C1 segment of cervical spinal cord (tissue), 14 donors: ENCODE measurements at places on chromosomes 4 and X.

- DNase-seq: no peak
These were observed 65.5 kb downstream of the GLRA3 start for GRCh38 chr4:174763454-174764104.

- DNase-seq: no peak
These were observed 163.4 kb downstream of the AREG start for GRCh38 chr4:74608151-74608949.

DNA sequence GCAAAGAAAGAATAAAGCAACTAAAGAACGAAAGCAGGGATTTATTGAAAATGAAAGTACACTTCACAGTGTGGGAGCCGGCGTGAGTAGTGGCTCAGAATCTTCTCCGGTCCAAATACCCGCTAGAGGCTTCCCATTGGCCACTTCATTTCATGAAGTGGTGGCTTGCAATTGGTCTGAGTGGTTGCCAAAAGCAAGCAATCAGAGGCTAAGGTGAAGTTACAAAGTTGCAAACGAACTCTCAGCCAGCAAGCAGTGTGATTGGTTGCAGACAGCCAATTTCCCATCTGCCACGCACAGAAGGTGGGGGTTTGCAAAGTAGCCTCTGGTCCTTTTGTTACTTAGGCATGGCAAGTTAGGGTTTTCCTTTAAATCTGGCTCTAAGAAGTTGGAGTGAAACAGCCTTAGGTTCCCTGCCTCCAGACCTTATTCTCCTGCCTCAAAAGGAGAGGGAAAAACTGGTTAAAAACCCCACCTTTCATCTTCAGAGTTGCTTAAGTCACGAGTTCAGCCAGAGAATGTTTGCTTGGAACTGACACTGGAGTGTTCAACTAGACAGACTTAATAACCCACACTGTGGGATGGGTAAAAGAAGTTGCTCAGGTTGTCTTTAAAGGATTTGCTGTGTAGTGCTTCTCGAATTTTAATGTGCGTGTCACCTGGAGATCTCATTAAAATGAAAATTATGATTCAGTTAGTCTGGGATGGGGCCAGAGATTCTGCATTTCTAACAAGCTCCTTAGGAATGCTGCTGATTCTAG is 6.9 kb upstream of the CLOCK start:
- DNase-seq: no peak

GRCh38 chr4:38674258-38675144 is 10.5 kb downstream of the KLF3 start:
- peak; percentile 45 for DNase-seq

GRCh38 chrX:153533091-153533490 is 15.6 kb downstream of the ATP2B3 start:
- no peak for DNase-seq

GRCh38 chr4:110196206-110196870 is 2.1 kb downstream of the ELOVL6 start:
- peak; percentile 82 for DNase-seq

DNA sequence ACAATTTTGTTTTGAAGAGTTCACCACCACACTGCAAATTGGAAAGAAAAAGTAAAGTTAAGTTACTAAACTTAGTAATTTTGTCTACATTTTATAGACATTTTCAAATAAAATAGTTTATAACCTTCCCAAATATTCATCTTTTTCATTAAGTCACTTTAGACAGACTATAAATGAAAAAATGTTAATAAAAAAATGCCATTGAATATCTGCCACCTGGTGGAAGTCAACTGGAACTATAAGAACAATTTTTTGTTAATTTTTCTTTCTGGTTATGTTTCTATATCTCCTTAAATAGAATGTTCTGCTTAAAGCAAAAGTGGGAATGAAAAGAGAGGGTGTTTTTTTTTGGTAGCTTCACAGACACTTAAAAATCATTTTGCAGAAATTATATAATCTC is 534.4 kb upstream of the PCDH10 start:
- no peak for DNase-seq

- no peak for DNase-seq
These were observed 1.4 kb upstream of the CEP135 start for GRCh38 chr4:55947254-55947882.

DNA sequence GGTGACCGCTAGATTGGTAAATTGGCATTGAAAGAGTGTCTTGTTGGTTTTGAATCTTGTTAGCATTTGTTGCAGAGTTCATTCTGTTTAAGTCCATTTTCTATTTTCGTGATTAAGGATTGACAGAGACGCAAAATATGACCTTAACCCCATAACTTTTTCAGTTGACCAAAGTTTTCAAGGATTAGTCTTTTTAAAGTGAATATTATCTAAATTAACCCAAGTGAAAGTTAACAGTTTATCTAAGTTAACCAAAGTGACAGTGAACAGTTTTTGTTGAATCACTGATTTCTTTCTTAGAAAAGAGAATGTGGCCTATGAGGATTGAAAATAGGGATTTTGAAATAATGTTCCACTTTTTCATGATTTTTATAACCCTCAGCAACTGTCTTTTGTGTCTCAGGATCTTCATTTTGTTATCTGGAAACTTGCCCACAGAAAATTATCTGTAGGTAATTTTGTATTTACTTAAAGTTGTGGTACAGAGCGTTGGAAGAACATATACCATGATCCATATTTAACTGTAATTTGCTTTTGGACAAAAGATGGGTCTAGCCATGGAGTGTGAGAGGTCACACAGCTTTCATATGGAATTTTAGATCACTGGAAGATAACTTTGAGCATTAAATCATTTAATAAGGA is 3.3 kb downstream of the CPEB2 start:
- no peak for DNase-seq

DNA sequence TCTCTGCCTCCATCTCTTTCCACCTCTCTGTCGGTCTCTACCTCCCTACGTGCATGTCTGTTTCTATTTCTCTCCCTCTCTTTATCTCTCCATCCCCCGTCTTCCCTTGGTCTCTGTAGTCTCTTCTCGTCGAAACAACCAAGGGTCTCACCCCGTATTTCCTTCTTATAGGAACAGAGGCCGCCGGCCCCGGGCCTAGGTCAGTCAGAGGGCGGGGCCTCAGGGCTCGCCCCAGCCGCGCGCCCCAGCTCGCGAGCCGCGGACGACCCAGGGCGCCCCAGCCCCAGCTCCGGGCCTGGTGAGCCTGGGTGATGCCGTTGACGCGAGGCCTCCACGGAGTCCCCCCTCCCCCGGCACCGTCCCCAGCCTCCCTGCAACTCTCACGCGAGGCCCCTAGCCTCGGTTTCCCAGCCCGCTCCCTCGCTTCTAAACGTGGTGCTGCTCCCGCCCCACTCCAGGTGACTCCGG is 6.6 kb downstream of the TIMM17B start:
- DNase-seq: no peak

- DNase-seq: no peak
These were observed 61.6 kb downstream of the KIT start for GRCh38 chr4:54719378-54719777.

- DNase-seq: no peak
These were observed 18.7 kb upstream of the ZNF827 start for GRCh38 chr4:145957302-145957701.

- no peak for DNase-seq
These were observed 37.5 kb upstream of the TMEM150C start for GRCh38 chr4:82599336-82599735.

DNA sequence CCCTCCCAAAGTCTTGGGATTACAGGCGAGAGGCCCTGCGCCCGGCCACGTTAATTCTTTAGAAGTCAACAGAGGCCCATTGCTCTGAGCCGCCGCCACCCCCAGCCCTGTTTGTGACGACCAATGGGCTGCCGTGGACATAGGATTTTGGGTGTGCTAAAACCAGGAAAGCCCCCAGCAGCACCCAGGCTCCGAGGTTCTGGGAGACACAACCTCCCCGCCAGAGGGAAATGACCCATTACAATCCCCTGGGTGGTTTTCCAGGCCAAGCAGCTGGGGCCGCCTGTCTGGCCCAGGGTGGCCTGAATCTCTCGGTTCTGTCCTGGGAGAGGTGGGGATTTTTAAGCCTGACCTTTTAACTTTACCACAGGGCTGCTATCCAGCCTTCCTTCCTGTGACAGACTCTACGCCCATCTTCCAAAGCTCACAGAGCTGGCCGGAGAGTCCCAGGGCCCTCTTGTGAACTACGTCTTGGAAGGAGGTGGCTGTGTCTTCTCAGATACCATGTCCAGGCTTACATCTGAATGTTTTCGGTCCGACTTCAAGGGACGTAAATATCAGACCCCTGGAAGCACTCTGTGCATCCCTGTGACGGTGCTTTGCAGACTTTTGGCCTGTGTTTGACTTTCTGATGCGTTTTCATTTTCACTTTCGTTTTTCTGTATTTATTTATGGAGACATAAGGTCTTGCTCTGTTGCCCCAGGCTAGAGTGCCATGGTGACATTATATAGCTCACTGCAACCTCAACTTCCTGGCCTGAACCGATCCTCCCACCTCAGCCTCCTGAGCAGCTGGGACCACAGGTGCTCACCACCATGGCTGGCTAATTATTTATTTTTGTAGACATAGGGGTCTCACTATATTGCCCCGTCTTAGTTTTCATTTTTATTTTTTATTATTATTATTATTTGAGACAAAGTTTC is 36.0 kb downstream of the P2RY8 start:
- no peak for DNase-seq

DNA sequence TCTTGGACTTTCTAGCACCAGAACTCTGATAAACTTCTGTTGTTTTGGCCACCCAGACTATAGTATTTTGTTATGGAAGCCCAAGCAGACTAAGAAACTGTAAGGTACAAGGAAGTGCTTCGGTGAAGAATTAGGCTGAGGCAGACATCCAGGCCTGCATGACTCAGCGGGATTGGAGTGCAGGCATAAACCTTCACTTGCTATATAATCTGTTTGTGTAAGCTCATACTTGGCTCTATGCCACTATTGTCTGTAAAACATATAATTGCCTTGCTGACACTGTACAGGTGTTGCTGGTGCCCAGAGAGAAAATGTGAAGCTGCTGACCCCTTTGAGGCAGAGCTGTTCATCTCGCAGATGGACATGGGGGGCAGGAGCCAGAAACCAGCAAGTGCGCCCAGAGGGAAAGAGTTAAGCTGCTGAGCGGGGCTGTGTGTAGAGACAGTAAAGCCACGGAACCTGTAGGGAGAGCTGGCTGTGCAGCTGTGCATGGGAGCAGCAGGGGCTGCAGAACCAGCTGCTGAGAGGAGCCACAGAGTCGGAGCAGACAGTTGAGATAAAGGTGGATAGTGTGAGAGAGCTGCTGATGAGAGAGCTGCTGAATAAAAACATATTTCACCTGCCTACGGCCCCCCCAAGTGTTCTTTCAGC is 96.2 kb downstream of the RBM46 start:
- DNase-seq: no peak

GRCh38 chr4:26069218-26069617 is 155.2 kb downstream of the SMIM20 start:
- no peak for DNase-seq

DNA sequence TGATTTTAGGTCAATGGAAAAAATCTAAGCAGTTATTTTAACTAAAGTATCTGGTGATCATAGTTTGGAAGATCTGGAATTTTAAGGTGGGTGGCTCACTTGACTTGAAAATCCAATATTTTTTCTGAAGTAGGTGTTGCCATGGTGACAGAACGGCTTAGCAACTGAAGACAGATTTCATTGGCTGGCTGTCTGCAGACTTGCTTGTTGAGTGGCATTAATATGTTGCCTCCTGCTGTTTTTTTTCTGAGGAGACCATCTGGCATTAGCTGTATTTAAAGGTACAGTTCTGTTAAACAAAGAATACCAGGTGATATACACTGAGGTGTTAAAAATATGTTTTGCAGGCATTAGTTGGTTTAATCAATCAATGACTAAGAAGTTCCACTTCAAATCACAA is 19.8 kb downstream of the CPE start:
- DNase-seq: no peak

- DNase-seq: no peak
These were observed 21.3 kb downstream of the ALPK1 start for GRCh38 chr4:112318239-112319142.

DNA sequence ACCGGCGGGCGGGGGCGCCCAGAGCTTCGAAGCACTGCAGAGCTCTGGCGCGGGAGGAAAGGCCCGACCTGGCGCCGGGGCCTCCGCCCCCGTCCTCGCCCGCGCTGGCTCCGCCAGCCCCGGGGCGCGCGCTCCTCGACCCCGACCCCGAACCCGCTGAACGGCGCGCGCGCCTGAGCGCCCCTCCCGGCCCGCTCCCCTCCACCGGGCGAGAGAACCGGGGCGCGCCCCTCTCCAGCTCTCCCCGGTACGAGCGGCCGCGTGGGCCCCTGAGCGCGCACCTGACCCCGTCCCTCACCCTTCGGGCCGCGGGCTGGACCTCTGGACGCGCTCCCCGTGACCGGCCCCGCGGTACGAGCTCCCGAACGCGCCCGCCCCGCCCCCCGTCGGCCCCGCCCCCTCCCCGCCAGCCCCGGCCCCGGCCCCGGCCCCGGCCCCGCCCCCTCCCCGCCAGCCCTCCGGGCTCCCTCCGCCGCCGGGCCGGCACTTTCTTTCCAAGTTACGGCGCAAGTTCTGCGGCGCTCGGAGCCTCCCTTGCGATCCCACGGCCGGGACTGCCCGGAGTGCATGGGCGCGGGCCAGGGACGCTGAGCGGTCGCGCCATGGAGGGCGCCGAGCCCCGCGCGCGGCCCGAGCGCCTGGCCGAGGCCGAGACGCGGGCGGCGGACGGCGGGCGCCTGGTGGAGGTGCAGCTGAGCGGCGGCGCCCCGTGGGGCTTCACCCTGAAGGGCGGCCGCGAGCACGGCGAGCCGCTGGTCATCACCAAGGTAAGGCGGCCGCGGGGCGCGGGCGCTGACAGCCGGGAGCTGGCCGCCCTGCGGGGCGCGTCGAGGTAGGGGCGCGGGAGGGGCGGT is at the start of gene SHROOM2:
SHROOM2 (plus strand) TSS at position 486 of the 854 bp plus-strand sequence; CDS start at position 603, 117 bp downstream.
- no peak for DNase-seq

DNA sequence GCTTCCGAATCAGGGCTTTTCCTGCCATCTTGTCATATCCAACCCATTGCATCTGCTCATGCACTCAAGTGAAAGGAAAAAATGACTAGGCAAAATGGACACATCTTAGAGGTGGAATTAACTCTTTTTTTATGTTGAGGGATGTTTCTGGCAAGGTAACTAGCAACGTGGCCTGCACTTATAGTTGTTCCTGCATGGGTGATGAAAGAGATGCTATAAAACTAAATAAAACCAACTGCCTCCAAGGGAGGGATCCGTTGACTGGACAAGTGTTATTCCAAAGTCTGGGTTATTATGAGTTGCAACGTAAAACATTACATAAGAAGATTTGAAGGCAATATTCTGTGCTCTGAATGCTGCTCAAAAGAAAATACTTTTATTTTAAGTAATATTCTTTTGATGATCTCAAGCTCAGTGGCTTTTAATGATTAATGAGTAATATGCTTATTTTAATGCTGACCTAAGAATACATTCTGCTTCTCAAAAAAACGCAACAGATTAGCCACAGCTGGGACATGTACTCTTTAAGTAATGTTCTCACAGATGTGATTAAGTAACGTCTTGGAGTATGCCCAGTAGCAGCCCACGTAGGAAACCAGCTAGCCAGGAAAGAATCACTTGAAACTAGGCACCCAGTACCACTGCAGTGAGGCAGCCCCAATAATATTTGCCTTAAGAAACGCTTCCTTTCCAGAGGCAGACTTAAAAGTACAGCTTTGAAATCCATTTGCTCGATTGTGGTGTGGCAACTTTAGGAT is 27.4 kb downstream of the KLF3 start:
- DNase-seq: no peak

DNA sequence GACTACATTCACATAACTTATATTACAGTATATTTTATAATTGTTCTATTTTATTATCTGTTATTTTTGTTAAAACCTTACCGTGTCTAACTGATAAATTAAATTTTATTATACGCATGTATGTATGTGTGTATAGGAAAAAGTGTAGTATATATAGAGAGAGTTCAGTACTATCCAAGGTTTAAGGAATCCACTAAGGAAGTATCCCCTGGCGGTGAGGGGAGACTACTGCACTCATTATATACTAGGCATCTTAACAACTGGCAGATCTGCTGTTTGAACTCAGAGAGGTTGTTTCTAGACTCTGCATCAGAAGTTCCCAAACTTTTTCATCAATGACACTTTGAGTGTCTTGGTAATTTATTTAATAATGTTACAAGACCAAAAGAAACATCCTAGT is 70.9 kb downstream of the NDST4 start:
- DNase-seq: no peak
